HEK293T (cell line): ENCODE measurements at places on chromosomes 4 and X.

DNA sequence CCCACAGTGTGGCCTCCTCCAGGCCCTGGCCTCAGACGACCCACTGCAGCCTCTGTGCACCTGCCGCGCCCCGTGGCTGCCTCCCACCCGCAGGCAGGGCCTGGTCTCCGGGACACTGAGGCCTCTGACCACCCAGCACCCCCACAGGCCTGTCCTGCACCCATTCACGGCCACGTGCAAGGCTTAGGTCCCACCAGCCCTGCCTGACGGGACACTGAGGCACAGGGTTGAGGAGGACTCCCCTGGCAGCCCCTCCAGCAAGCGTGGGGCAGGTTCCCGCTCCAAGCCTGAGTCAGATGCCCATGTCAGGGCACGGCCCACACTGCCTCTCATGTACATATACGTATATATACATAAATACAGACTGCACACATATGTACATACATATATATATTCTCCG is 23.5 kb downstream of the NELFA start:
- no peak for DNase-seq

- DNase-seq, result no peak
Observed at GRCh38 chrX:29587107-29587506, 628.3 kb upstream of the MAGEB2 start.

- no peak for DNase-seq
Observed at GRCh38 chrX:115652221-115652620, 91.2 kb downstream of the PLS3 start.

GRCh38 chr4:13989501-13989900 is 362.0 kb upstream of the BOD1L1 start:
- DNase-seq, result no peak

DNA sequence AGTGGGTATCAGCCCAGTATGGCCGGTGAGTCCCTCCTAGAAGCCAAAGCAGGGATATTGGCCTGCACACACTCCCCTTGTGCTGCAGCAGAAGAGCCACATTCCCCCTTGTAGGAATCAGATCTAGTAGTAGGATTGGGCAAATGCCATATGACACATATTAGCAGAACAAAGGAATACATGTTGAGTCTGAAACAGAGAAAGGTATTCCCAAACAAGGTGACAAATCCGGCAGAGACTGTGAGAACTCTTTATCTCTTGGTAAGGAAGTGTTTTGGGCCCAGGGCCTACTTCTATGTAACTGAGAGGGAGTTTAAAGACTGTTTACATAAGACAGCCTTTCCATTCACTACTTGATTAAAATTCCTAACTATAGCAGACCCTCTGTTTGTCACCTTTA is 1382.0 kb downstream of the FAM133A start:
- DNase-seq, result no peak

DNA sequence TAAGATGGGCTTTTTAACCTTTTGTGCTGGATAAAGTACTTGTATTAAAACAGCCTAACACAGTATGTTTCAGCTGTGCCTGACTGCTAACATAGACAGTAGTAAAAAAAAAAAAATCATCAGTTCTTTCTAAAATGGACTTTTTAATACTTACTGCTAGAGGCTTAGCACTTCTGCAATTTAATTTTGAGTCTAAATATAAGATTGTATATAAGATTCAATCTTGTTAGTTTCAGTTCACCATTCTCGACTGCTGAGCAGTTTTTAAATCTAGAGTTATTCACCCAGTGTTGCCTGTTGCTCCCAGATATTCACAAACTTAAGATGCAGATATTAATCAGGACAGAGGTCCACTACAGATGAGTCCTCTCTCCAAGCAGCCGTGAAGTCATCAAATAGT is 6.8 kb downstream of the PLA2G12A start:
- no peak for DNase-seq

GRCh38 chr4:157222771-157223160 is 2.2 kb downstream of the GRIA2 start:
- no peak for DNase-seq

DNA sequence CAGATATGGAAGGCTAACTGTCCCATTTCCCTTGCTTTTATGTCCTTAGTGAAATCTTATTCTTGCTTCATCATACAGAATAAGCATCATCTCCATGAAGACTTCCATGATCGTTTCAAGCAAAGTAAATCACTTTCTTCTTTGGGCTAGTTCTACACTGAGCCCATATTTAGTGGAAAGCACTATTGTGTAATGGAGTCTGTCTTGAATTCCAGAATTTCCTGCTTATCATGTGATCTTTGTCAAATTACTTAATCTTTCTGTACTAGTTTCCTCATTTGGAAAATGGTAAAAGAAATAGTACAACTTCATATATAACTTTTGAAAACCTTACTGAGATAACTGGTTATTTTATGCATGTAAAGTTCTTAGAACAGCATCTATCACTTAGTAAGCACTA is 7.6 kb downstream of the ANAPC10 start:
- no peak for DNase-seq

DNA sequence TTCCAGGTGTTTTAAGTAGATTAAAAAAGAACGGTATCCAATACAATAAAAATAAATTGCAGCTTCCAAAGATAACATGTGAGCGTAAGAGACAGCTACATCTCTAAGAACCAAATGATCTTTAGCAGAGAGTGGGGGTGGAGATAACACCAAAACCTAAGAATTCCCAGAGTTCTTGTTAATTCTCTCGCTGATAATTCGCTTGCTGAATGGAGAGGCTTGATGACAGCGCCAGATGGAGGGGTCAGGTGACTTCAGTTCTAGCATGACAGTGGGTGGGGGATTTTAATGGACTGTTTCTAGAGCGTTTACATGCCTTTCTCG is 2.3 kb downstream of the CLCN4 start:
- no peak for DNase-seq

DNA sequence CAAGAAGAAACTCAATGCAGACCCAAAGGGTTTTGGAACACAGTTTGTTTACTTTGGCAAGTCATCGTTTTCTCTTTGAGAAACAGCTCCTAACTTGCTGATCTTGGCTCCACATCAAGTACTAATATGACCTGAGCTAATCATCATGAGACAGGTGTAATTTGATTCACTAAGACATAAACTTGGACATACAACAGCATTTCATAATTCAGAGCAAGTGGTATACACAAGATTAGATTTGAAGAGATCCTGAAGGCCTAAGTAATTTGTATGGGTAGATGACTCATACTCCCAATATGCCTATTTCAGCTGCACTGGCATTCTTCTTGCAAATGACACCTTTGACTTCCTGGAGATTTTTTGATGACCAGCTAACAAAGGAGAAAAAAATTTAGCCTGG is 1521.7 kb downstream of the RPA4 start:
- DNase-seq, result no peak

DNA sequence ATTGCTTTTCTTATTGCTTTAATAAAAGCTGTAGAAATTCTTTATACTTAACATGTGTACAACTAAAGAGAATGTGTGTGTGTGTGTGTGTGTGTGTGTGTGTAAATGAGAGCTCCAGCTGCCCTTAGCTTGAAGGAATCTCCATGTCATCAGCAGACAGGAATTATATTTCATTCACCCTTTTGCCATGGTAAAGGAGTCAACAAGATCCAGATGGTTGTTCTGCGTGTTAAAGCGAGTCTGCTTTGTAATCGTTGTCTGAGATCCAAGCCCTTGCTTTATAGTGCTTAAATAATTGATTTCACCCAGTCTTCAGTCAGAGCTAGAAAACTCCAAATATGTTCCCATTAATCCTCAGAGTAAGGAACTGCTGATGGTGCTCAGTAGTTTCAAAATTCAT is 285.5 kb downstream of the PDGFC start:
- DNase-seq, result no peak

GRCh38 chrX:101163166-101163565 is 56.4 kb upstream of the DRP2 start:
- DNase-seq, result no peak

GRCh38 chrX:132184871-132185270 is 34.4 kb downstream of the RAP2C start:
- DNase-seq, result no peak

GRCh38 chr4:153877898-153878297 is 89.0 kb upstream of the SFRP2 start:
- DNase-seq, result no peak

DNA sequence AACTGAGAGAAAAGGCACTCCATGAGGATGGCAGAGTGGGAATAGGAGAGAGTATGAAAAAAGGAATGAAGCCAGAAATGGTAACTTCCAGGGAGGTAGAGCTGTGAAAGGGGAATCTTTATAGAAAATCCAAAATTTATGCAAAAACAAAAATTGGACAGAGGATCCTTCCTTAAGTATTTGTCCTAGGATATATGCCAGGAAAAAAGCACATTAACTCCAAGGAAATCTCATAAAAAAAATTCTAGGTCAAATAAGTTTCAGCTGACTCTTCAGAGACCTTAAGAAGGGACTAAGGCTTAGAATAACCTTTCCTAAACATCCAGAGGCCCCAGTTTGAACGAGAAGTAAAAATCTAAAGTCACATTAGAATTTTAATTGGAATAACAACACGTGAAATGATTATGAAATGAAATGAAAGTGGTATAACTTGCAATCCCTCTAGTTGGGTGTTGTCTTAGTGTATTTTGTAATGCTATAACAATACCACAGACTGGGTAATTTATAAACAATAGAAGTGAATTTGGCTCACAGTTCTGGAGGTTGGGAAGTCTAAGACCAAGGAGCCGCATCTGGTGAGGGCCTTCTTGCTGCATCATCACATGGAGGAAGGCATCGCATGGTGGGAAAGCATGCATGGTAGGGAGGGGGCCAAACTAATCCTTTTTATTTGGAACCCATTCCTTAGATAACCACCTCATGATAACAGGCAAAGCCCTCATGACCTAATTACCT is 145.4 kb upstream of the RXFP1 start:
- no peak for DNase-seq

GRCh38 chr4:82519072-82519471 is 42.7 kb downstream of the TMEM150C start:
- DNase-seq, result no peak

- no peak for DNase-seq
Observed at GRCh38 chr4:180710628-180711337, 1532.4 kb upstream of the TENM3 start.

DNA sequence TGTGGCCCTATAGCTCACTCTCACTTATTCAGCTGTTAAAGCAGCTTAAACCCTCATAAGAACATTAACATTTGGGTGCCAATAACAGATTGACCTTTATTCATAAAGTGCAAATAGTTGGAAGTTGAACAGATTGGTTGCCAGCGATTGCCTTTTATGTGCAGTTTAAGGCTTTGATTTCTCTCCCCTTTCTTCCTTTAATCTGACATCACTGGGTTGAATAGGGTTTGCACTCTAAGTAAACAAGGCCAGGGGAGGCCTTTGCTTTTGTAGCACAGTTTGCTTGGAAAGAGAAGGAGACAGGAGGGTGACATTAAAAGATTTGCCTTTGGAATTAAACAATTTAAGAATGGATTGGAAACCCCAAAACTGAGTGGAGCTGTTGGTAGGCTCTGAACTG is 114.3 kb downstream of the NKX6-1 start:
- DNase-seq, result no peak

- DNase-seq, result no peak
Observed at GRCh38 chr4:163473130-163473529, 424 bp downstream of the TKTL2 start.

DNA sequence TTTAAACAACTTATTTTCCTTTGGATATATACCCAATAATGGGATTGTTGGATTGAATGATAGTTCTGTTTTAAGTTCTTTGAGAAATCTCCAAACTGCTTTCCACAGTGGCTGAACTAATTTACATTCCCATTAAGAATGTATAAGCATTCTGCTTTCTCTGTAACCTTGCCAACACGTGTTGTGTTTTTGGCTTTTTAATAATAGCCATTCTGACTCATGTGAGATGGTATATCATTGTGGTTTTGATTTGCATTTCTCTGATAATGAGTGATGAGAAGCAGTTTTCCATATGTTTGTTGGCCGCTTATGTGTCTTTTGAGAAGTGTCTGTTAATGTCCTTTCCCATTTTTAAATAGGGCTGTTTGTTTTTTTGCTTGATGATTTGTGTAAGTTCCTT is 155.6 kb upstream of the PITX2 start:
- DNase-seq, result no peak

GRCh38 chr4:40688446-40689095 is 58.9 kb upstream of the RBM47 start:
- no peak for DNase-seq

- no peak for DNase-seq
Observed at GRCh38 chrX:21700967-21701366, 42.8 kb upstream of the KLHL34 start.

DNA sequence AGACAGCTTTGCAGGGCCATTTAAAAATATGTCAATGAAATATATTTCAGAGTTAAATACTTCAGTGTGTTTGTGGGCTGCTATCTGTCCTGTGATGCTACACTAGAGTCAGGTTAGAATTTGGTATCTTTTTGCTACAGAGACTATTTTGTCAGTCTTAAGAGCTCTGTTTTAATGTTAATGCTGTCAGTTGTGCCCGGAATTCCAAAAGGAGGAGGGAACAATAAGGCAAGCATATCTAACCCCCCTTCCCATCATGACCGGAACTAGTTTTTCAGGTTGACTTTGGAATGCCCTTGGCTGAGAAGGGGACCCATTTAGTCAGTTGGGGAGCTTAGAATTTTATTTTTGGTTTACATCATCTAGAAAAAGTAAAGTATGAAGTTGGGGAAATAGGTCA is 34.9 kb upstream of the SLC25A4 start:
- DNase-seq, result no peak

DNA sequence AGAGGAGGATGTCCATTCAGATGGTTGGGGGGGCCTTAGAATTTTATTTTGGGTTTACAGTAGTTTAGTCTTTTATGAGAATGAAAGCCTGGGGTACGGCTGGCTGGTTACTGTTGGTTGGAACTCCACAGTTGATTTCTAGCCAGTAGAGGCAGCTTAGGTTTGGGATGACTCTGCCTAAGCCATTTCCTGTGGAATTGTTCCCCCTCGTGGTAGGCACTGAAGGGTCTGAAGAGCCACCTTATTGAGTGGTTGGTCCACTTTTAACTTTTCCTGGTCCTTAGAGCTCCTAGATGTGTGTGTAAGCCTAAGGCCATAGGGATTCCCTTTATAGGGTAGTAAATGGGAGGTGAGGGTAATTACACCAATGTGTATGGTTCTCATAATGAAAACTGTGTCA is 19.7 kb downstream of the SPIN3 start:
- no peak for DNase-seq

GRCh38 chrX:154815274-154815818 is 10.1 kb upstream of the MPP1 start:
- DNase-seq, result no peak

DNA sequence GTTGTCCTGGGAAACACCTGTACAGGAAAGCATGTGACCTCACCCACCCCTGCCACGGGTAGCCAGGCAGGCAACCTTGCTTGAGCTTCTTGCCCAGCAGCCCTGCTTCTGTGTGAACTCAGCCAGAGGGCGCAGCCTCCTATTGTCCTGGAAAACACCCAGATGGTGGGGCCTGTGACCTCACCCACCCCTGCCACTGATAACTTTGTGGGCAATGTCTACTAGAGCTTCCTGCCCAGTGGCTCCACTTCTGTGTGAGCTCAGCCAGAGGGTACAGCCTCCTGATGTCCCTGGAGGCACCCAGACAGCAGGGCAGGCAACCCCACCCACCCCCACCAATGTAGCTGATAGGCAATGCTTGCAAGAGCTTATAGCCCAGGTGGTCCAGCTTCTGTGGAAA is 146.3 kb downstream of the DTHD1 start:
- no peak for DNase-seq
